Activated T-cell treated with anti-CD3 and anti-CD28 coated beads for 48 hours (primary cell): ENCODE measurements at places on chromosomes 1 and 21.

DNA sequence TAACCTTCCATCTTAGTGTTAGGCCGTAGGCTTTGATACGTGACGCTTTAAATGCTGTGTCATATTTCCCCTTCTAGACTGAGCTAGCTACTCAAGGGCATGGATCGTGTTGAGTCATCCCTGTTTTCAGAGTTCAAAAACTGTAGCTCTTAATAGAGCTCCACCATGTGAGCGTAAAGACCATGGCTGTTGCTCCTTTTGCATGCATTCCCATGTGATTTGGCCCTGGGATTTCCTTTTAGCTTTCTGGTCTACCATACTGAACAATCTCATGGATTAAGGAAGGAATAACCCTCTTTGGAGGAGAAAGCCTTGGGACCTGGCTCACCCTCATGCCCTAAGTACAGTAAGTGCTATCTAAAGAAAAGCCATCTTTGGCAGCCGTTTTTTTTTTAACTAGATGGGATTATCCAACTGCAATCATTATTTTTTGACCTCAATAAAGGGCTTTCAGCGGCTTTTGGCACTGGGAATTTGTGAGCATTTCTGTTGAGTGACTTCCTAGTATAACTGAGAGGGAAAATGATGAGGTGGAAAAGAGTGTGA is 76.6 kb downstream of the PLPP3 start:
- DNase-seq: no peak

DNA sequence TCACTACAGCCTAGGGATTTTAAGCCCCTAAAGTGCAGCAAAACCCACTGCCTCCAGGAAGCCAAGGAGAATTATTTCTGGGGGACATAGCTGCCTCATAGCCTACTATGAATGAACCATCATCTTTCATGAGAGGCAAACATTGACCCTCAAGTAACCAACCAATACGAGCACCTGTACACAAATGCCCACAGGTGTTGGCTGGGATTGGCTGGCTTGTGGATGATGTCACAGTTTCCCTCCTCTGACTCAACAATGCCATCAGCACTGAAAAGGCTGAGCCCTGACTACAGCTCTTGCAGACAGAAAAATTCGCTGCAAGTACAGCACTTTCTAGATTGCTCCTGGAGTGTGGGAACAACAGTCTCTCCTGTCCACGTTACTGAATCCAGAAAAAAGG is at the start of gene HMGB4:
HMGB4 (plus strand) TSS at position 301 of the 400 bp plus-strand sequence. CDS start 113 bp downstream, outside the sequence.
- DNase-seq: no peak

DNA sequence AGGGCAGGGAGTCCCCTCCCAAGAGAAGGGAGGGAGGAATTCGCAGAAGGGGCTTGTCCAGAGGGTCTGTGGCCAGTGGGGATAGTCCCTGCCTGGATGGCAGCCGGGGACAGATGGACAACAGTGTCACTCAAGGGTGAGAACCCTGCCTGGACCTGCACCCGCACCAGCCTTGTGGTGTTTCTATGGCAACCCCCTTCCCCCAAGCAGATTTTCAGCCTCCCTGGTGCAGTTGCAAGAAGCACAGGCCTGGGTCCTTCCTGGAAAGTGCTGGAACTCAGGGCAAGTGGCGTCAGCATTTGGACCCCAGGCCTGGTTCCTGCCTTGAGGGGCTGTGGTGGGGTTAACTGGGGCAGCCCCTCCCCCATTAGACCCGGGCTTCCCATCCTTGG is 83.8 kb upstream of the ACTL8 start:
- DNase-seq: no peak

- no peak for DNase-seq
These were observed 850.0 kb downstream of the LTN1 start for GRCh38 chr21:28142697-28143096.

GRCh38 chr1:16375521-16376340 is 8.7 kb downstream of the SZRD1 start:
- DNase-seq: no peak

GRCh38 chr21:42459082-42459460 is 37.0 kb downstream of the RSPH1 start:
- no peak for DNase-seq

DNA sequence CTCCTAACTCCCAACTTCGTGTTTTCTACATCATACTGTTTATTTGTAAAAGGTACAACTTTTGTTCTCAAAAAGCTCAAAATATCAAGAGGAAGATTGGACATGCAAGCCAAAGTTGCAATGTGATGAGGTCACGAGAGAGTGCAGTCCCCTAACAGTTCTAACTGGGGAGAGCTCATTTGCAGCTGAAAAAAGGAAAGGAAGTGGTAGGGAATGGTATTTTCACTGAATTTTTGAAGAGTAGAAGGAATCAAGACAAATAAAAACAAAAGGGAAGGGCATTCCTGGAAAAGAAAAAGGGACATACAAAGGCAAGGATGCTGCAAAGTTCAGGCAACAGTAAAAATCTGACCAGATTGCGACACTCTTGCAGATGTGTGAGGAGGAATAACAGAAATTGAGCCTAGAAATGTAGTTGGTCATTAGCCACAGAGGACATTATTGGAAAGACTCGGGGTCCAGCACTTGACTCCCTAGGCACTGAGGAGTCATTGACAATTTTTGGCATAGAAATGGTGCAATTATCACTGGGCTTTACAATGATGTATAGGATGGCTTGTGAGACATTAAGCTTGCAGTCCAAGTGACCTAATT is 67.9 kb downstream of the TBX15 start:
- no peak for DNase-seq
